Activated naive CD4-positive, alpha-beta T cell treated with Interleukin-2 at 50 U/mL for 16 hours (primary cell): ENCODE measurements at places on chromosomes 4 and X.

DNA sequence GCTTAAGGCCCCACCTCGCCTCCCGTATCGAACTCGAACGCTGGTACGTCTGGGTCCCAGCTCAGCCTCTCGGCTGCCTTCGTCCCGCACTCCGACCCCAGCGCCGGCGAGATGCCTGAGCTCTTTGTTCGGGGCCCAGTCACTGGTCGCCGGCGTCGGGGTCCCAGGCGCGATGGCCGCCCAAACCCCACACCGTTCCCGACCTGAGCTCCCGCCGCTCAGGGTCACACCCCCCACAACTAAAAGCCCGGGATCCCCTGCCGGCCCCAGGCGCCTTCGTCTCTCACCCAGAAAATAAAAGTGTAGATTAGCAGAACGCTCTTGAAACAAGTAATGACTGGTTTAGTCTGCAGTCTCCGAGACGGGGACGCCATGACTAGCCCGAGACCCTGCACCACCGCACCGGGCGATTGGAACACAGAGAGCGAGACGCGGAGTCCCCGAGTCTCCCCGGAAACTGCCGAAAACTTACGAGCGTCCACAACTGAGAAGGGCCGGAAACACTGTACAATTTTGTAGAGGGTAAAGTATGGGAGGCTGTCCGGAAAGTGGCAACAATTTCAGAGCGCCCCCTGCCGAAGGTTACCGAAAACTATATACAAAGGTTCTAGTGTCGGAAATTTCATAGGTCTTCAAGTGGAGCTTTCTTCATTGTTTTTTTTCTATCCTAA is at the start of gene TSPAN6:
TSS of gene TSPAN6 (minus strand) at position 486 of the 671 bp plus-strand sequence. CDS start at position 374, 112 bp downstream.
- DNase-seq: peak; percentile 70

DNA sequence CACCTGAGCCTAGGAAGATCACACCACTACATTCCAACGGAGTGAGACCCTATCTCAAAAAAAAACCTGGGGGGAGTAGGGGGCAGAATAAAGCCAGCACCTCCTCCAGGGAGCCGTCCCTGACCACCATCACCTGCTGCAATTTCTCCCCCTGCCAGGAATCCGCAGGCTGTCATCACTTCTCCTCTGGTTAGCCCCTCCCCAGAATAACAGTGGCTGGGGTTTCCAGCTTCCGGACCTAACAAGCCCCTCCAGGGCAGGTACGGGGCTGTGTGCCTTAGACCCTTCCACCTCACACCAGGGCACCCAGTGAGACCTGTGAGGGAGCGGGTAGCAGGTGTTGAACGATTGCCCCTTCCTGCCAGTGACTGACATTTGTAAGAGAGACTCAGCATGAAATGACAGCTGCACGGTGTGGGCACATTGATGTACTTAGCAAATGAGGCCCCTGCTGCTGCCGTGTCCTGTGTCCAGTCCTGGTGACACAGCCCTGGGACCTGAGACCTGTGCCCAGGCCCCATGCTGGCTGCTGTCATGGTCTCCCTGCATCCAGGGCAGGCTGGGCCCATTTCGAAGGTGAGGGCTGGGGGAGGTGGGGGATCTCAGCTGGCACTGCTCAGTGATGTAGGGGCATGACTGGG is 6.7 kb upstream of the WFS1 start:
- DNase-seq: no peak

DNA sequence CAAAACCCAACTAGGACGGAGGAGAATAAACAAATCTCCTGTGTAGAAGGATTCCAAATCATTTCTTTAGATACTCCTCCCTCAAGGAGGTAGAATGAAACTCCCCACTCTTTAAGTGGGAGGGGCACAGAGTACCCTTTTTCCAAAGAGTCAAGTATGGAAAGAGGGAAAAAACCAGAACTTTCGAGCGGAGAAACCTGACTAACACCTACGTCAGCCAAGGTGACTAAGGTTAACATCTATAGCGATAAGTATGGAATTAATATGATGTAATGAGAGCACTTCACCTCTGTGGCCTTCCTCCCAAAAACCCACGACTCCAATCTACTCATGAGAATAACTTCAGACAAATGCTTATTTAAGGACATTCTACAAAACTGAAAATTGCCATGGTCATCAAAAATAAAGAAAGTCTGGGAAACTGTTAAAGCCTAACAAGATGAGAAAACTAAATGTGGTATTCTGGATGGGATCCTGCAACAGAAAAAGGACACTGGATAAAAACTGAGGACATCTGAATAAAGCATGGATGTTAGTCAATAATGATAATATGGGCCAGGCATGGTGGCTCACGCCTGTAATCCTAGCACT is 157.0 kb upstream of the MAP3K15 start:
- DNase-seq: no peak

- DNase-seq: no peak
These were observed 31.4 kb upstream of the PJA1 start for GRCh38 chrX:69196666-69197065.

DNA sequence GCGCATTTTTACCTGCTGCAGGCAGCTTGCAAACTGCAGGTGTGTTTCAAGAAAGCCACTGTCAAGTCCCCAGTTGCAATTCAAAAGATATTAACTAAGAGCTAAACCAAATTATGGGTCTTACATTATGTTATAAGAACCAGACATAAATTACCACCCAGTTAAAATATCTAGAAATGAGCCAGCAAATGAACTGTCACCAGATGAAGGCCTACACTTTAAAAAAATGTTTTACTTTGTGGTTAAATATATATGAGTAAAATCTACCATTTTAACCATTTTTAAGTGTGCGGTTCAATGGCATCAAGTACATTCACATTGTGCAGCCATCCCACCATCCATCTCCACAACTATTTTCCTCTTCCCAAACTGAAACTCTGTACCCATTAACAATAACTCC is 32.0 kb upstream of the TMEM131L start:
- DNase-seq: no peak

GRCh38 chr4:104942990-104943743 is 203.5 kb upstream of the TET2 start:
- DNase-seq: no peak

DNA sequence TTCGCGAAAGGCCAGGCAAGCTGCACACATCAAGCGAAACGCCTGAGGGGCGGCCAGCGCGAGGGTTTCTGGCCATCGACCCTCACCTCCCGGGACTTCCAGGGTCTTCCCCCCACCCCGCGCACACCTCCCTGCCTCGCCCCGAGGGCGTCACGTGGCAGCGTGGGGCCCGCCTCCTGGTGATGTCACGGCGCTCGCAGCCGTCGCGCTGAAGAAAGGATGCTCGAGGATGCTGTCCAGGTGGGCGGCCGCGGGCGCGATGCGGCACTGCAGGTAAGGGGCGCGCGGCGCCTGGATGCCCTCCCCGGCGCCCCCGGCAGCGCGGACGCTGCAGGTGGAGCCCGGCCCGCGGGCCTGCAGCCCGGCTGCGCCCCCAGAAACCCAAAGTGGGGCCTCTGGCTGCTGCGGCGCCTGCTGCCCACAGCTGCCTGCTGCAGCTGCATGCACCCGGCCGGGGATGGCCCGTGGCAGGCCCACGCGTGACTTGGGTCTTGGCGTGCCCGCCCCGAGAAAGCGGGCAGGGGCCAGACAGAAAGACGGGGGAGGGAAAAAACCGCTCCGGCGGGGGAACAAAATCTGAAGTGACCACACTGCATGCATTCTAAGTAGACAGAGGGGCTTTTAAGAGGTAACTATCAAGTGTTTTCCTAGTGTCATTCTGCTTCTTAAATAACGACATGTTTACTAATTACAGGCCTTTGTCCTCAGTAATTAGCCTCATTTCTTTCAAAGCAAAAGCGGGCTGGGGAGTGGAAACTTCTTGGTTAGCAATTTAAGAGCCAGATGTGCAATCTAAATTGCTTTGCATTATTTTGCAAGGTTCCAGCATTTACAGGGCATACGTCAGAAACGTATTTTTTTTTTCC is 1.7 kb downstream of the CLCN4 start:
- DNase-seq: peak; percentile 2

DNA sequence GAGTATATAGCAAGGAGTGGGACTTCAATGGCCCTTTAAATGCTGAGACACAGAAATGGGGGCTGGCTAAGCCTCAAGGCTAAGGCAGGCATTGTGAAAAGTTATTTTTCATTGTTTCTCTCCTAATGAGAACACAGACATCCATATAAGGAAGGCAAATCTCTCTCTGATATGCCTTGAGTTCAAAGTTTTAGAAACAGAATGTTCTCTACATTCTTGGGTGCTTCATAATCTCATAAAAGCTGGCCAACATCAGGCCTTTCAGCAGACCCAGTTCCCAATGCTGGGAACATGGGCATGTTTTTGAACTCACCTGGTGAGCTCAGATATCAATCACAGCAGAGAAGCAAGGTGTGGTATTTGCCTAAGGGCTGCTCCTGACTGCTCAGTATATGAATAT is 19.4 kb upstream of the RAB40A start:
- no peak for DNase-seq

DNA sequence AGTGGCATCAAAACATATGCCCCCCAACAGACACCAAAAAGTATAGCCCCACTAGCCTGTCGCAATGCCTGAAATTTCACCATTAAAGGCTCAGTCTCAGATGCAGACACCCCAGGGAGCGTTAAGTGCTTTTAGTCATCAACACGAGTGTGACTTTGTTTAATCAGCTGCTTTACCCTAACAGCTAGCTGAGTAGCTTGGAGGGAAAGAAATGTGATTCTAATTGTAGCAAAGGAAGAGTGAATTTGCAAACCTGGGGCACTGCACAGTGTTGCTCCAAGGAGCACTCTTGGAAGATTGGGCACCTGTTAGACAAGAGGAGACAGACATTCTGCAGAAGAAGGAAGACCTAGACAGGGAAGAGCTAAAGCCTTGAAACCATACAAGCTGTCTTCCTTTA is 145.1 kb downstream of the BEND2 start:
- no peak for DNase-seq

DNA sequence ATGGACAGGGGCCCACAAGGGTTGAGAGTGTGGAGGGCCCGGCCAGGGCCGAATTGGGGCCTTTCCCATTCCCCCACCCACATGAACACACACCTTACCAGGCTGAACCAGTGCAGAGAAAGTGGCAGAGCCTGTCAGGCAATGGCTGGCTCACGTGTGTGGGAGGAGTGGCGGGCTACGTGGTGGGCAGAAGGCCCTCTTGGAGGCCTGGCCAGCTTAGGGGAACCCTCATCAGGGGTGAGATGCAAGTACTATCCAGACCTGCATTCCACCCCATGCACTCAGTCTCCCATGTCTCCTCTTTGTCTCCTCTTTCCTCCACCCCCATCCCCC is 965 bp downstream of the TCEAL4 start:
- DNase-seq: no peak

DNA sequence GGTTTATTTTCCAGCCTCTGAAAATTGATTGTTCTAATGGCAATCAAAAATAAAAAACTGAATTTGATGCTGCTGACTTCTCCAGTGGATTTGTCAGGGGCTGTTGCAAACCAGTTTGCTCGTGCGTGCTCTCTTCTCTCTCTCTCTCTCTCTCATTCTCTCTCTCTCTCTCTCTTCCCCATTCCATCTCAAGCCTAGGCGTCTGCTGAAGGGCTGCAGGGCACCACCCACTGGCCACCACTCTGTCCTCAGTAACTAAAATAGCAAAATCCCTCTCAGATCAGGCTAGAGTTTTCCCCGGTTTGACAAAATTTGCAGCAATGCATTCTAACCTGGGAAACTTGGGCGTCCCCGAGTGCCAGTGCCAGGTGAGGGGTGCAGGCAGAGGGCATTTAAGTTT is 19.4 kb downstream of the NKX6-1 start:
- no peak for DNase-seq

DNA sequence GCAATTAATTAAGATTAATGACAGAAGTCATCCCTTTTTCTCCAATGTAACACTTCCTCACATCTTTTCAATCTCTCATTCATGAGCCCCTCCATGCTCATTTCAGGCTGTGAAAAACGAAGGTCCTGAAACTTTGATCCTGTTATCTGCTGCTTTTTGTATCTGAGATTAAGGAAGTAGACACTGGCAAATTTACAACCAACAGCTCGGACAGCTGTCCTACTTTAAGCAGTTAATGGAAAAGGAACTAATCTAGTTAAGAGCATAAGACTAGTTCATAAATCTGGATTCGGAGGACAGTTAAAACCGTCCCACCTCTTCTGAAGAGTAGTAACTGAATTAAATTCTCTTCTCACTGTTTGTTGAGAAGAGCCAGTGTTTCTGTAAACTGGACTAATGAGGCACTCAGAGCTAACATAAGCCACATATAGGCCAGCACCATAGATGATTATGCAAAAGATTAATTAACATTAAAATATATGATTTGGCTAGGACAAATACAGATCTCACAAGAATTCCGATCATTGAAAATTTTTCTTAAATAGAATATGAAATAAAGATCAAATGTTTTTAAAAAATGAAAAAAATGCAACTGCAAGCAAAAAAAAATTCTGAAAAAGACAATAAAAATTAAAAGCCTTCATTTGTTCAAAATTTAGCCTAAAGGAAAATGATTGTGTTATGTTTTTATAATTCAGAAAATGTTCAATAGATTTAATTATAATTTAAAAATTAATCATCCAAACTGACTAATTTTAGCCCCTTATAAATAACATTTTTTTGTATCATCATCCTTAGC is 114.4 kb downstream of the ANTXR2 start:
- DNase-seq: no peak

DNA sequence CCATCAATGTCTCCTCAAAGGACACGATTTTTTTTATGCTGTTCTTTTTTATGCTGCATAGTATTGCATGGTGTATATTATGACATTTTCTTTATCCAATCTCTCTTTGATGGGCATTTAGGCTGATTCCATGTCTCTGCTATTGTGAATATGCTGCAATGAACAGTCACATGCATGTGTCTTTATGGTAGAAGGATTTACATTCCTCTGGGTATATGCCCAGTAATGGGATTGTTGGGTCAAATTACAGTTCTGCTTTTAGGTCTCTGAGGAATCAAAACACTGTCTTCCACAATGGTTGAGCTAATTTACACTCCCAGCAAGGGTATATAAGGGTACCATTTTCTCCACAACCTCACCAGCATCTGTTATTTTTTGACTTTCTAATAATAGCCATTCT is 113.9 kb downstream of the GRIA3 start:
- no peak for DNase-seq

DNA sequence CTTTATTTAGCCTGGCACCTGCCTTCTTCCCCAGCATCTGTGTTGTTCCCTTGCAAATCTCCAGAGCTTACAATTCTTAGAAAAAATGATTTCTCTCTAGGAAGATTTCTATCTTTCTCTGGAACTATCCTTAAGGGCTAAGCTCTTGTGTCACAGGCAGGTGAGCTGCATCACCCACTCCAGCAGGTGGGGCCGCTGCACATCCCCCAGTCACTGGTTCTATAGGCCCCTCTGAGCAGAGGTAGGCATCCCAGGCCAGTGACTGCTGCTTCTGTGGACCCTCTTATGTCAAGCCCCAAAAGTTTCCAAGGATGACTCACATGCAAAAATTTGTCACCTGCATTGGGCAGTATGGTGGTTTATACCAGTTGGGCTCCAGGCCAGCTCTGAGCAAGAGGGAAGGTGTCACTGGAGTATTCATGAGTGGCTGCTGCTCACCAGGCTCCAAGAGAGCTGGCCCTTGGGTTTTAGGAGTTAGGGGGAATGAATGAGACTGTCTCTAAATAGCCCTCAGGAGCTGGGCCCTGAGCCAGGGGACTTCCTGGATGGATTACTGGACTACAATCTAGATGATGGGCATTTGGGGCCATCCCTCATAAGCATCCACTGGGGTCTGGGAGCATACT is 208.1 kb upstream of the EOLA2 start:
- no peak for DNase-seq

GRCh38 chr4:178148106-178148505 is 705.9 kb upstream of the AGA start:
- DNase-seq: no peak

- DNase-seq: no peak
These were observed 64.2 kb upstream of the PJA1 start for GRCh38 chrX:69229436-69229835.

GRCh38 chr4:173859091-173859713 is 329.2 kb upstream of the HAND2 start:
- DNase-seq: no peak

GRCh38 chr4:153221783-153222706 is 17.8 kb downstream of the TRIM2 start:
- DNase-seq: peak; percentile 30
